CD4-positive, alpha-beta T cell treated with Interleukin-21 for 1 hour (primary cell): ENCODE measurements at places on chromosomes 16 and 17.

DNA sequence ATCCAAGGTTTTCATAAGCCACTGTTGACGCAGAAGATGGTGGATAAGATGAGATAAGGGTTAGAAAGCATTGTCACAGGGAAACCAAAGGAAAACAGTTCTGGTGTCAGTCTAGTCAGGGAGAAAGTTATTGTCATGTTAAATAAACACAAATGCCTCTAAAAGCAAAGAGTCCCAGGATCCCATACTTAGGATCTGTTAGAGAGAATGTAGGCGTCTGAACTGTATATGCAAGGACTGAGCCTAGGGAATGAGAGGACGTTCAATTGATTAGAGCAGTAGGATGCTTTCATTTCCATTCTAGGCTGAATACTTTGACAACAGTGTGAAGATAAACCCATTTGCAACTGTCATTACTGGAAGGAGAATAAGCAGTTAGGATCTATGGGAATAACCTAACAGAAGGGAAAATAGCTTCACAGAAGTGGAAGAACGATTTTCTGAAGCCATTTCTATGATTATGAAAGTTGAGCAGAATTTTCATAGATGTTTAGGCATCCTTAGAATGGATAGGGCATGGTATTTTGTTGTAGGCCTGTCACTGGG is 1149.1 kb upstream of the CDH8 start:
- no peak for DNase-seq

GRCh38 chr17:19553036-19553435 is 19.4 kb downstream of the SLC47A1 start:
- DNase-seq, result no peak

DNA sequence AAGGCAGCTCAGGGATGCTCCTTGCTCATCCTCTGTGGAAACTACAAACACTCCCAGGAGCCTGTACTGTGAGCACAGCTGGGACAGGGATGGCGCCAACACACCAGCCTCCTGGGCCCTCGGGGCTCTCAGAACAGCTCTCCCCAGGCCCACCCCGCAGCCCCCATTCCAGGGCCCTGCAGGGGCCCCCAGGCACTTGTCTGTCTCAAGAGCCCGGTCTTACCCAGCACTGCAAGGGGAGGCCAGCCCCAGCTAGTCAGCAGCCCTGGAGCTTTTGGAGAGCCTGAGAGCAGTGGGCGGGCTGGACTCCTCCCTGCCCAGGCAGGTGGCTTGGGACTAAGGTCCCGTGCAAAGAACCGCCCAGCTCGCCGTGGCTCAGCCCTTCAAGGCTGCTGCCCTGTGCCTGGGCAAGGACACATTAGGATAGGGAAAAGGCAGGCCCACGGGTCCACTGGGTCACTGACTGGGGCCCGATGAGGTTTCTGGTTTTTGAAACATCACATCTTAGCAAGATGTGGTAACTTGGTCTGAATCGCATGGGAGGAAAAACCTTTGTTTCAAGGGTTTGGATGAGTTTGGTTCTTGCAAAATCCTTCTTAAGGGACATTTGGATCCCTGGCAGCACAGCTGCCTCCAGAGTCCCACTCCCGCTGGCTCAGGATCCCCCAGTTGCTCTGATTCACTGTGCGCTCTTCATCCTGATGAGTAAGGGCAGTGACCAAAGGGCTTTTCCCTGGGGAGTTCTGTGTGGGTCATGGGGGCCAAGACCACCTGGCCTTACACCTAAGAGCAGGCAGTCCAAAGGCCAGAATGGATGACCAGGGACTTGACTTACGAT is 2.8 kb downstream of the DNASE1L2 start:
- DNase-seq, result no peak

GRCh38 chr17:17711641-17712162 is 30.4 kb downstream of the RAI1 start:
- no peak for DNase-seq

DNA sequence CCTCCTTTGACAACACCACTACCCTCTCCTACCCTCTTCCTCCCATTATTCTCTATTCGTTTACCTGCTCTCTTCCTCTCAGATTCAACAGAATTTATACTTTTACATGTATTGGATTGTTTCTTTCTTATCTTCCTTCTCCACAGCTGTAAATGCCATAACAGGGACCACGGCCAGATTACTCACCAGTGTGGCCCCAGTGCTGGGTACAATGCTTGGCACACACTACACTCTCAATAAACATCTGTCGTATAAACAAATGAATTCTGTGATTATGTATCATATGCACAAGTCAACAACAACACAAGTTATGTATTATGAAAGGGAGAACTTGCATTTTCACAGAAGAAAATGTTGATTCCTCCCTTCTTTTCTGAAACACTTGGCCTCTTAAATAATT is 20.0 kb downstream of the AARSD1 start:
- no peak for DNase-seq
